ENCODE measurements at places on chromosomes 2 and 18. TPM values are rescaled to one million over a fixed set of nuclear protein-coding genes. Genes with fewer than 3 reads are reported as not detected.
A peak's percentile ranks its signal among the peaks of the same experiment; 100 is the strongest.

DNA sequence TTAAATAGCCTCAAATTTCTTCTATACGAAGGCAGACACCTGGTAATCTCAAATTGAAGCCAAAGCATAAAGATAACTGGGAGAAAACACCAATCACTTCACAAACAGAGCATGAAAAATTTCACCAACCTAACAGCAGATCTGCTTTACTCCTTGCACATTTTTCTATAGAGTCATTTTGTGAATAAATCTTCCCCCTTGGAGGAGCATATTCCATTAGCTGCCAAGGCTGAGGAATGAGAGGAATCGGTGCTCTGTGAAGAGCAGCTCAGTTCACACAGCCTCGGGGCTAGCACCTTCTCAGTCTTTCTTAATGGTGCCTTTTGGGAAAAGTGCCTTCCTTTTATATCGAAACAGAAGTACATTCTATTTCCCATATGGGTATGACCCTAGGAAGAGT lies 1313.7 kb upstream of the NRXN1 start:
- H3K4me1 ChIP-seq: no peaks in the 10 kb centered on the region
- no peak overlapping the region for H3K4me3 ChIP-seq
- no peaks in the 10 kb centered on the region for H3K36me3 ChIP-seq
- H3K27ac ChIP-seq: no peak overlapping the region
- DNase-seq: no peak
- H3K27me3 ChIP-seq: no peaks in the 10 kb centered on the region

DNA sequence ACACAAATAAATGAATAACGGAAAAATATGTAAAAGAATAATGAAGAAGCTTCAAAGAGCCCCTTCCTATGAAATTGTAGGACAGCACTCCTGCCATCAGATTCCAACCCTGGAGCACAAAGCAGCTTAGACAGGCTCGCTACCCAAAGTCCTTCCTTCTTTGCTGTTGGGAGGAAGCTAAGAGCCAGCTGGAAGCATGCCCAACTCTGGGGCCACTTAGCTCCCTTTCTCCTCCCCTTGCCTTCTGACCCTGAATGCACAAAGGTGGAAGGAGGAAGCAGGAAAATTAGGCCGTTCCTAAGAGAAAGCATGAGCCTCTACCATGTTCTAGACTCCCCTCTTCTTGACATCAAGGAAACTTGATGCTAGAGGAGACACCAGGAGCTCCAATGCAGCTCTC lies 700.8 kb downstream of the RNF144A start:
- no peaks in the 10 kb centered on the region for H3K4me1 ChIP-seq
- DNase-seq: peak; percentile 27
- no peak overlapping the region for H3K27ac ChIP-seq
- H3K27me3 ChIP-seq: no peaks in the 10 kb centered on the region
- no peaks in the 10 kb centered on the region for H3K36me3 ChIP-seq
- H3K4me3 ChIP-seq: no peak overlapping the region

DNA sequence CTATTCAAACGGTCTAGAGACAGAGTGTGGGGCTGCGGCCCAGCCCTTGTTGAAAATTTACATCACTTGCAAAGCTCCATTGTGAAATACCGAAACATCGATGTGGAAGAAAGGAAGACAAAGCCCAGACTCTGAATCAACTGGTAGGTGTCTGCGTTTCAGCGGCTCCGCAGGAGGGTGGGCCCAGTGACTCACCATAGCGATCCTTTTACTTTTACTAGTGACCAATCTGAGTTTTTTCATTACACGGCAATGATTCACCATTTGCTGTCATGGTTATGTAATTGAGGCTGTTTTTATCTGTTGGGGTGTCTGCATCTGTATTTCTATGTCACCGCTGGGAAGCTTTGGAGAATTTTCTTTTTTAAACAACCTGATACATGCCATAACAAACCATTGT lies 66.6 kb upstream of the ODC1 start:
- no peaks in the 10 kb centered on the region for H3K4me1 ChIP-seq
- no peak for DNase-seq
- no peaks in the 10 kb centered on the region for H3K36me3 ChIP-seq

- no peak for DNase-seq
- no peaks in the 10 kb centered on the region for H3K4me1 ChIP-seq
- H3K36me3 ChIP-seq: no peaks in the 10 kb centered on the region
- H3K27me3 ChIP-seq: no peaks in the 10 kb centered on the region
- no peak overlapping the region for H3K4me3 ChIP-seq
Observed at GRCh38 chr2:150517951-150518680, 30.6 kb upstream of the RND3 start.

GRCh38 chr2:130837175-130837810 lies 579 bp downstream of the ARHGEF4 start:
- no peaks in the 10 kb centered on the region for H3K36me3 ChIP-seq
- DNase-seq: peak; percentile 52
- no peak overlapping the region for H3K27ac ChIP-seq

DNA sequence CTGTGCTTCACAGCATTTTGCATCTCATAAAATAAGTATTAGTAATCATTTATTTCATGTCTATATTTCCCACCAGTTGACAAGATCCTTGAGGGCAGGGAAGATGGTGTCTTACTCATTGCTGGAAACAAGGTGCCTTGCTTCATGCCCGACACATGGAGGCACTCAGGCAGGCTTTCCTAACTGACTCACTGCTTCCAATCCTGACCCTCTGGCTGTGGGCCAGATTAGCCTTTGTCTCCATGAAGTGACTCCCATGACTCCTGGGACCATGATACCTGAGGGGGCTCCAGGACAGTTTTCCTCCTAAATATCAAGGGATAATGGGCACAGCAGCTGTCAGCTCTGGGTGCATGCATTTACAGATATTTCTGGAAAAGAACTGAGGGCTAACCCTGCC lies 275.1 kb downstream of the AGPS start:
- no peak for DNase-seq
- no peaks in the 10 kb centered on the region for H3K4me1 ChIP-seq
- H3K36me3 ChIP-seq: no peaks in the 10 kb centered on the region
- no peaks in the 10 kb centered on the region for H3K27me3 ChIP-seq

DNA sequence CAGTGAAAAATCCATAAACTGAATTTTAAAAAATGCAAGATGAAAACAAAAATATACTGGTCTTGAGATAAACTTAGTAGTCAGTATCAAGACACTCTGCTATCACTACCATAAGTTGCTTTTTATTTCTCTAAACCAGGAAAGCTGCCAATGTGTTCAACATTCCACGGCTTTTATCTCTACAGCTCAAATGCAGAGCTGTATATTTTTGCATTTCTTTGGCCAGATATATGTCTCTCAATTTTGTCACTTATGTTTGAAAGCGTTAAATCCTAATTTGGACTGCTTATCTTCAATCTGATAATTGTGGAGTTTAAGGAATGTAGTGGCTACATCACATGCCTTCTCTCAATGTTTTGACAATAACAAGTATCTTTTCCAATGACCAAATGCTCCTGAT lies 609.5 kb downstream of the EPHA4 start:
- no peaks in the 10 kb centered on the region for H3K27me3 ChIP-seq
- no peaks in the 10 kb centered on the region for H3K36me3 ChIP-seq
- H3K4me1 ChIP-seq: peaks cover 6% of the 10 kb centered on the region

DNA sequence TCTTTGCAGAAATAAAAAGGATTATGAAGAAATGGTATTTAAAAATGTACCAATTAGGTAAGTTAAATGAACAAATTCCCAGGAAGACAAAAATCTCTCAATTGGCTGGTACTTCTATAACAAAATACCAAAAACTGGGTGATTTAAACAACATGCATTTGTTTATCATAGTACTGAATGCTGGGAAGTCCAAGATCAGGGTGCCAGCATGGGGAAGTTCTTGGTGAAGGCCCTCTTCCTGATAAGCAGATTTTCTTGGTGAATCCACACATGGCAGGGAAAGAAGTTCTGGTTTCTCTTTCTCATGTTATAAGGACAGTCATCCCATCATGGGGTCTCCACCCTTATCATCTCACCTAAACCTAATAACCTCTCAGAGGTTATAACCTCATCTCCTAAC lies 271.6 kb upstream of the SETBP1 start:
- H3K4me3 ChIP-seq: no peak overlapping the region
- DNase-seq: no peak
- H3K4me1 ChIP-seq: no peaks in the 10 kb centered on the region
- no peak overlapping the region for H3K27ac ChIP-seq

DNA sequence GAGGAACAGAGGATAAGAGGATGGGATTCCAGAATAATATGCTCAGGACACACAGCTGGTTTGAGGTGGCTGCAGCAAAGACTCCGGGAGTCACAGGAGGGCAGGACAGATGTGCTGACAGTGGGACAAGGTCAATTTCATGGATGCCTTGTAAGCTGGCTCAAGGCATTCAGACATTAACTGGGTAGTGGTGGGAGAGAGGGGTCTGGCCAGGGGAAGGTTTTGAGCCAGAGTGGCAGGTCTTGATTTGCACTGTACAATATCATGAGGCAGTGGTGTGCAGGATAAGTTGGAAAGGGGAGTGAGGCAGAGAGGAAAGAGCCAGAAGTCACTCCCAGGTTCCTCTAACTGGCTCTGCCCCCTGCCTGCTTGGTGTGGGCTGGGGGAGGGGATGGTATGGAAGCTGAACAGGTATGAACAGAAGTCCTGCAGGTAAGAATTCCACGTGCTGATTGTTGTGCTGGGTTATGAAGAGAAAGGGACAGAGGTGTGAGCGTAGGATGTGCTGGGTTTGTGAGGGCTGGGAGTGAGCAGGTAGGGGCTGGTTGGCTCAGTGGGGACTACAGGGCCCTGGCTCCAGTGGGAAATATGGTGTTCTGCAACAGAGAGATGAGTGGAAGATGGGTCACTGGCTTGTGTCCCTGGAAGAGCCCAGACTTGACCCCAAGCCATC lies 141.7 kb upstream of the COPS8 start:
- no peak overlapping the region for H3K4me3 ChIP-seq
- H3K36me3 ChIP-seq: no peaks in the 10 kb centered on the region
- no peaks in the 10 kb centered on the region for H3K4me1 ChIP-seq
- no peak for DNase-seq

DNA sequence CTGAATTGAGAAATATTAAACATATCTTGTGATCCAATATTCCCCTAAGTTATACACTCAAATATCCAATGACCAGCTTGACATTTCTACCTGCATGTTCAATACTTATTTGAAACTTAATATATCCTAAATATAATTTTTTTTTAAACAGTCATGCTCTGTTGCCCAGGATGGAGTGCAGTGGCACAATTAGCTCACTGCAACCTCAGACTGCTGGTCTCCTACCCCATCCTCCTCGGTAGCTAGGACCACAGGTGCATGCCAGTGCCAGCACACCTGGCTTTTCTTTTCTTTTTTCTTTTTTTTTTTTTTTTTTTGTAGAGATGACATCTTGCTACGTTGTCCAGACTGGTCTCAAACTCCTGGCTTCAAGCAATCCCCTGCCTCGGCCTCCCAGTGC lies 4.2 kb downstream of the KYNU start:
- DNase-seq: no peak
- no peaks in the 10 kb centered on the region for H3K36me3 ChIP-seq
- no peaks in the 10 kb centered on the region for H3K4me1 ChIP-seq
- H3K27ac ChIP-seq: no peak overlapping the region

GRCh38 chr2:225429717-225430116 lies 30.2 kb downstream of the NYAP2 start:
- H3K27me3 ChIP-seq: no peaks in the 10 kb centered on the region
- DNase-seq: peak; percentile 92
- no peaks in the 10 kb centered on the region for H3K4me1 ChIP-seq
- no peak overlapping the region for H3K4me3 ChIP-seq

DNA sequence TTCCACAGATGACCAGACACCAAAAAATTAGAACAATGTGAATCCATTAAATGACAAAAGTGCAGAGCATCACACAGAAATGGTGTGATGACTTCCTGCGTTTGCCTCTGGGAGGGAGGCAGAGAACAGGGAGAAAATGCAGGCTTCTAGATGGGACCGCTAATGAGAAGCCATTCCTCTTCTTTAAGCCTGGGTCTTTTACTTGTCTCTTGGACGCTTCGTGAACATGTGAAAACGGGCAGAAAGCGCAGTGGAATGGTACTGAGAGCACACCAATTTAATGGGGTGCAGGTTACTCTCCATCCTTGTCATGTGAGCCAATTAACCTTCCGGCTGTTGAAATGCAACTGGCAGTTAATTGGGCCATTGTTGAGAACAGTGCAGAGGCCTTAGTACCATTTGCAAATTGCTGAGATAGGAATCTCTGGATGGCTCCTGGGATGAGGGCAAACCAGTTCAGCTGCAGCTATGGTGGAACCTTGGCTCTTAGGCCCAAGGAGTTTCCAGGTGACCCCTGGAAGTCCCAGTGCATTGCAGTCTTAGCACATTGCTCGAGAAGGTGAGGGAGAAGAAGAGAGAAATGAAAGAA lies 210.4 kb upstream of the CXCR4 start:
- no peak overlapping the region for H3K27ac ChIP-seq
- no peaks in the 10 kb centered on the region for H3K27me3 ChIP-seq
- no peaks in the 10 kb centered on the region for H3K36me3 ChIP-seq
- no peak for DNase-seq

DNA sequence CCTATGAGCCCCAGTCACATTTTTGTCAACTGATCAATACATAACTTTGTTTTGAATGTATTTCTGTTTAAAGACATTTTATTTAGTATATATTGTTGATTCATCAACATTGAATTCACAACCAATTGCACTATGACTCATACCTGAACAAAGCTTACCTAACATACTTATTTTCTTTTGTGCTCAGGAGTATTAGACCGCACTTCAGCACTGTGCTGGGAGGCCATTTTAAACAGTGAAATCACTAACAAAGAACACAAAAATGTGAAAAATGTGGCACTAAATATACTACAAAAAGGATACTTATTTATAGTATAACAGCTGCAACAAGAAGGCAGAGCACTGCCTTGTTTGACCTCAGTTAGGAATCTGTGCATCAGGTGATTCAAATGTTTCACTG lies 12.4 kb upstream of the IFIH1 start:
- H3K4me1 ChIP-seq: no peaks in the 10 kb centered on the region
- H3K27ac ChIP-seq: no peak overlapping the region
- H3K4me3 ChIP-seq: no peak overlapping the region
- no peaks in the 10 kb centered on the region for H3K36me3 ChIP-seq

- H3K27ac ChIP-seq: no peak overlapping the region
- DNase-seq: no peak
- no peaks in the 10 kb centered on the region for H3K4me1 ChIP-seq
- H3K27me3 ChIP-seq: no peaks in the 10 kb centered on the region
Observed at GRCh38 chr18:58490238-58490637, 138.7 kb downstream of the ALPK2 start.

DNA sequence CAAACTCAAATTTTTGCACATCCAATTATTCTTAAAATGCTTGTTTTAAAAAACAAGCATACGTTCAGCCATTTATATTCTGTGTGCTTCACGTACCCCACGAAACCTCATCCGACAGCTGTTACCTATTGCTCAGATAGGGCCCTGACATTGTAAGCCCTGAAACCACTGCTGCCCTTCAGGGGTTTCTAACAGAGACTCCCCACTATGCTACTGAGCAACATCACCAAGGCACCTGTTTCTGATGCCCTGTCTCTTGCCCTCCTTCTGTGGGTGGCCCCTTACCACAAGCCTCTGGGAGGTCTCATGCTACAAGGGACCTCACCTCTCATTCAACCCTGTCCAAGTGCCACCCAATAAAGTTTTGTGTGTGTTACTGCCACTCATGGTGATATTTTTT lies 18.5 kb upstream of the CNGA3 start:
- H3K27ac ChIP-seq: no peak overlapping the region
- no peaks in the 10 kb centered on the region for H3K27me3 ChIP-seq
- no peak for DNase-seq
- no peak overlapping the region for H3K4me3 ChIP-seq

GRCh38 chr2:16118611-16119590 lies 178.6 kb downstream of the MYCN start:
- H3K27me3 ChIP-seq: no peaks in the 10 kb centered on the region
- H3K4me3 ChIP-seq: no peak overlapping the region
- H3K4me1 ChIP-seq: no peaks in the 10 kb centered on the region
- DNase-seq: no peak

CTAGE1 gene
- total RNA-seq: not detected

FMNL2 gene
- 37.7 TPM for total RNA-seq

CHST9 gene
- total RNA-seq: under 0.01 TPM

AGBL5 gene
- total RNA-seq: 33.3 TPM

KATNAL2 gene
- total RNA-seq: 59.7 TPM

KCNG2 gene
- not detected for total RNA-seq

FAM237A gene
- total RNA-seq: not detected
